Mucosa of descending colon (tissue), 3 donors: ENCODE measurements at places on chromosomes 3 and 15. TPM values are rescaled to one million over a fixed set of nuclear protein-coding genes. Genes with fewer than 3 reads are reported as not detected.

GRCh38 chr3:30691249-30691880, 85.0 kb downstream of the TGFBR2 start:
- no peak for DNase-seq

GRCh38 chr3:13217736-13218540, 144.7 kb upstream of the IQSEC1 start:
- DNase-seq = no peak

GRCh38 chr15:64877435-64877834, 34.3 kb upstream of the ANKDD1A start:
- DNase-seq = peak; percentile 58

DNA sequence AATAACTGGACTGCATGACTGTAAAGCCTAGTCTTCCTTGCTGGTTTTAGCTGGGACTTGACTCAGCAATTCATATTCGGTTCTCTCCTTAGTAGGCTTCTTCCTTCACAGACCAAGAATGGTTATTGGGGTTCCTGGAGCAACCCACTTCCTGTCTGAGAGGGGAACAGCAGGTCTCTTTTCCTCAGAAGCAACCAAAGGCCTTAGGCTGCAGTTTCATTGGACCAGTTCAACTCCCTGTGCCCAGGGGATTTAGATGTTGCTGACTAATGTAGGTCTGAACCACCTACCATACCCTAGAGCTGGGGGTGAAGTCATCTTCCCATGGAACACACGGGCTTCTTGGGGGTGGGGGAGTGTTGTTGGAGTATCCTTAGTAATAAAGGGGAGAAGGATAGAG, 84.0 kb upstream of the SKOR1 start:
- DNase-seq = no peak

GRCh38 chr3:180802837-180803236, 109.6 kb upstream of the FXR1 start:
- DNase-seq = no peak

GRCh38 chr3:53483821-53484220, 10.6 kb upstream of the CACNA1D start:
- DNase-seq = no peak

GRCh38 chr3:127929818-127930413, 14.9 kb downstream of the KBTBD12 start:
- DNase-seq = no peak

GRCh38 chr3:177124882-177125281, 72.4 kb downstream of the TBL1XR1 start:
- no peak for DNase-seq

DNA sequence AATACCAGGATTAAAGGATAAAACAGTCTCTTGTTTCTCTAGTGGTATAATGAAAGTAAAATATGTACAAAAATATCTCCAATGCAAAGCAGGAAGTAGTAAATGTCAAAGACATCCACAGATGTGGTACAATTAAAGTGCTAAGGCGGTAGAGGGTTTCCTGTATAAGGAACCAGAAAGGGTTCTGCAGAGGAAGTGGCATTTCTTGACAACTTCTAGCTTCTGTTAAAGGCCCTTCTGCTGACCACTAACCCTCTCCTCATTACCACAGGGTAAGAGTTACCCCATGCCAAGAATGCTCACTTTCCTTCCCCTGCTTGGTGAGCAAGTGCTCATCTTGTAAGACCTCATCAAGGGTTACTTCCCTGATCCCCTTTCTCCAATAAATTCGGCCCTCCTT, 883.6 kb upstream of the NR2F2 start:
- DNase-seq = no peak

GRCh38 chr3:186985661-186986364, 55.5 kb downstream of the ST6GAL1 start:
- no peak for DNase-seq

- no peak for DNase-seq
These were observed 34.3 kb downstream of the GOLIM4 start for GRCh38 chr3:168061332-168061996.

DNA sequence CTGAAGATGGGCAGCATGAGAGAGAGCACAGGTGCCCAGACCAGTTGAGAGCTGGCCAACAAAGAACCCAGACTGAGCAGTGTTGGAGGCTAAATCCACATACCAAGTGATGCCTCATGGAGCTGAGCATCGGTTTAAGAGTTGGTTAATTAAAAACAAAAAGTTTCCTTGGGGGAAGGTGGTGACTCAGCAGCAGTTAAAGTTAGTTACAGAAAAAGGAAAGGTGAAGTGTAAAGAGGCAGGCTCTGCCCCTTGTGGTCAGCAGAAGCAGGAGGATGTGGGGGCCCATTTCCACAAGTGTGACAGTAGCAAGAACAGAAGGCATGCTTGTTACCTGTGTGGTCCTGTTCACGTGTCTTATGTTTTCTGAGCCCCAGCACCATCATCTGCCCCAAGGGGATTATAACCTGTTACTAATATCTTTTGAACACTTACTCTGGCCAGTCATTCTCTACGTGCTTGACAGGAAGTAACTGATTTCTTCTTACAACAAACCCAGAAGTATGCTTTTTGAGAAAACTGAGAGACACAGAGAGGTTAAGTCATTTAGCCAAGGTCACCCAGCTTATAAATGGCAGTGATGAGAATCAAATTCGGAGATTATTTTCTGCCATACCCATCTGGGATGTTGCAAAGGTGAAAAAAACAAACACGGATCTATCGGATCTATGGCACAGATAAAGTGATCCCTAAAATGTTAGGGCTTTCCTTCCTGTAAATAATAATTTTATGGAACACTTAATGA, 91.0 kb downstream of the EPHB1 start:
- no peak for DNase-seq

GRCh38 chr3:39013289-39013688, 38.5 kb downstream of the SCN11A start:
- no peak for DNase-seq

GRCh38 chr3:36317915-36318314, 62.4 kb upstream of the STAC start:
- DNase-seq = no peak

- no peak for DNase-seq
These were observed 340.3 kb upstream of the RBMS3 start for GRCh38 chr3:28940530-28940929.

GRCh38 chr3:194527726-194528125, 40.9 kb upstream of the ATP13A3 start:
- DNase-seq = no peak

- DNase-seq = no peak
These were observed 18.8 kb downstream of the LRIG1 start for GRCh38 chr3:66482018-66482404.

DNA sequence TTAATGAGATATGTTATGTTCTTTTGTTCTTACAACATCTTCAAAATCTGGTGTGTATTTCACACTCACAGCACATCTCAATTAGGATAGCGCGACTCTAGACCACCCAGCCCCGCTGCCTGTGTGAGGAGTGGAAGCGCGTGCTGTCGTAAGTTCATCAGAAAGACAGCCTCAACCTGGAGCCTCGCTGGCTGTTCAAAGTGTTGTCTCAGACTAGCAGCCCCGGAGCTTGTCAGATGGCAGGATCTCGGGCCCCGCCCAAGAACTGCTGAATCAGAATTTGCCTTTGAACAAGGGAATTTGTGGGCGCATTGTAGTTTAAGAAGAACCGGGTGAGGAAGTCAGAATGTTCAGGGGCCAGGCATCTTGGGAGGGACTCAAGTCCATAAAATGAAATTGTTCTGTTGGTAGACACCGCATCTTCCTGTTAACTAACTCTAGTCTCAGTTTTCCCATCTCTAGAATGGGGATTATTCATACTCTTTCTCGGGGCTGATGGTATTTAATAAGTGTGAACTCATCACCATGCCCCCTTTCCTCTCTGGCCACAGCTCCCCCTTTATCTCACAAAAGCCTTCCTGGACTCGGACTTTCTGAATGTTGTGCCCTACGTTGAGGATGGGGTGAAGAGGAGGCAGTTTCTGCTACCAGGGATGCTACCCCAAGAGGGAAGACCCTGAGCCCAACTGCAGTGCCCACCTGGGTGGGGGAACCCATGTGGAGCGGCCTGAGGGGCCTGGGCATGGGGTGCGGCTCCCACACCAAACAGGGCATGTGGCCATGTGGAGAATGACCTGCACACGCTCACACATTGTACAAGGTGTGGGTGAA, 40.4 kb downstream of the BHLHE40 start:
- DNase-seq = peak; percentile 56

GRCh38 chr3:127616836-127617605, 12.0 kb upstream of the PODXL2 start:
- DNase-seq = no peak

GRCh38 chr15:80576519-80577090, 118.5 kb upstream of the ABHD17C start:
- no peak for DNase-seq

GRCh38 chr3:10546820-10547263, 41.5 kb upstream of the ATP2B2 start:
- no peak for DNase-seq

DNA sequence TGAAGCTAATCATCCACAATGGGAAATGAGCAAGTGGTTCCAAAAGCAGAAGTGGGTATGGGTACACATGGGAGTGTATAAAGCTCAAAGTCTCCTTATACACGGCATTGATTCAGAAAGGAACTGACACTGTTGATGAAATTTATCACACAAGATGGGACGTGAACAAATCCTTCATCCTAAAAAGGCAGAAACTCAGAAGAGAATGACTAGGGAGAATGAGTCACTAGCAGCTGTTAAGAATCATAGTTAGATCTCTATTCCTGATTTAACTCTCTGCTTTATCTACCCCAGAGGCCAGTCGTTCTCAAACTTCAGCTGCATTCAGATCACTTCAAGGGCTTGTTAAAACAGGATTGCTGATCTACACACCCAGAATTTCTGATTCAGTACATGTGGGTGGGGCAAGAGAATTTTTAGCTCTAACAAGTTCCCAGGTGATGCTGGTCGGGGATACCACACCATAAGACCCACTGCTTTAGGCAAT, 97.7 kb upstream of the PHLDB2 start:
- no peak for DNase-seq

DNA sequence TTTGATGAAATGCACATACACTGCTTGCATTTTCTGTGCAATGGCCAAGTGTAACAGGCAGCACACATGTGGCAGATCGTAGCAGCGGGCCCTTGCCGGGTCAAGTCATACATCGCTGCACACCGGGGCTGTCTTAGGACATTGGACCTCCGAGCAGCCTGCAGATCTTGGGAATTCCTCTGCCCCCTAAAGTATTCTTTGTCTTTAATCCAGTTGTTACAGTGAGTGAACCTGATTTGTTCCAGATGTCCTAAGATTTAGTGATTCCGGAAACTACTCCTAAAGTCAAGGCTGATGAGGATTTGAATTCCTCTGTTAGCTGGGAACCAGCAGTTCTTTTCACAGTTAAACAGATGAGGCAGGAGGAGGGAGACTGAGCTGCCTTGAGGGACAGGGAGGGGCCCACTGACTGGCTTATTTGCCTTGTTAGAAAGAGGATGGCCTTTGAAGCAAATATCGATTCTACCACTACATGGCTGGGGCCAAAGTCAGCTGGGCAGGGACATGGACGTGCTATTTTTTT, 190.7 kb upstream of the CTDSPL start:
- no peak for DNase-seq

DNA sequence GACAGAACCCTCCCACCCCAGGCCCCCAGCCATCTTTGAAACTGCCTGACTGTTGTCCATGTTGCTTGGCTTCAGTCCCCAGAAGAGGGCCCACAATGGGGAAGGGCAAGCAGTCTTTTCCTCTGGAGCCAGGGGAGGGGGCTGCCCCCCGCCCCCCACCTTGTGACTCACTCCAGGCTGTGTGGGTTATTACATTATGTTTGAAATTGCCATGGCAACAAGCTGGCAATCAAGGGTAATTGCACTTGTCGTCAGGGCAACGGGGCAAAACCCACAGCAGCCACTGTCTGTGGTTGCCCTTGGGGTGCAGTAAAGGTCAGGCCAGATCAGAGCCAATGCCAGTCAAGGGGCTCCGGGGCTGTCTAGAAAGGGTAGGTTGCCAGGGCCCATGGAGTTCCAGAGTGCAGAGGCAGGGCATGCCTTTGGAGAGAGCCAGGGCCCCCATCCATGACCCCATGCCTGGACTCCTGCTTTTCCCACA, 3.1 kb upstream of the CAMKV start:
- DNase-seq = no peak

DNA sequence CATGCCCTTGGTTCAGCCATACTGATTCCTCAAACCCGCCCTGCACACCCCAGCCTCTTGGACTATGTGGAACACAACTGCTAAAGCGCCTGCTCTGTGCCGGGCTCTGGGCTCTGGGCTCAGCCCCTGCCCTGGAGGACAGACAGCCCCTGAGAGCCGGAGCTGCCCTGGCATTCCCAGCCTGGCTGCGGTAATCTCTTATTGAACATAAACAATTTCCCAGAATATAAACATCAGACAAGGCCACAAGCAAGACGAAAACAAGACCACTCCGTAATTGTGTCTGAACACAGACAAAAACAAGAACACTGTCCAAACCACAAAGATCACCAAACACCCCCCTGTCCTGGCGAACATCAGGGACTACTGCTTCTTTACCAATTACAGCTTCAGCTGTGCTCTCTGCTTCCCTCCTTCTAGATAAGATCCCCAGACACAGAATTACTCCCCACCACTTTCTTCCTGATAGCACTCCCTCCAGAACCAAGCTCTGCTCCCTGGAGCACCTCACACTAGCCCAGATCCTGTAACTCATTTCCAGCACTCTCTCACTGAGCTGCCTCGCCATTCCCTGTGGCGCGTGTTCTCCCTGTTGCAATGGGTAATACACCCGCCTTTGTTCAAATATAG, 57.1 kb upstream of the TLE3 start:
- DNase-seq = no peak

DNA sequence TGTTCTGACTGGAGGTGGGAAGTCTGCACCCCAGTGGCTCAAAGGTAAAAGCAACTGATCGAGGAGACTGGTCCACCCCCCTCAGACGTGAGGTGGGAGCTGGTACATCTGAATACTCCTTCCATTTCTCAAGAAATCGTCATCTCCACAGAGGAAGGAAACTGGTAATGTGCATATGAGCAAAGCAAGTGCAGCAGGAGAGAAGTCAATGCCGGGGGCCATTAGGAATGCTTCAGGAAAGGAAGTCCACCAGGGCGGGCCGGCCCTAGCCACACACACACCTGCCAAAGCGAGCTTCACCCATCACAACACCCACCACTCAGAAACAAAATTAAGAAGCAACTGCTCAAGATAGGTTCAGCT, 8.5 kb downstream of the TBC1D2B start:
- no peak for DNase-seq

The ATP10A gene
- total RNA-seq = 2.4 TPM

The CCDC39 gene
- 0.09 TPM for total RNA-seq

The ATP8B4 gene
- 7.4 TPM for total RNA-seq

The LMOD3 gene
- total RNA-seq = not detected

The ZNF860 gene
- 0.63 TPM for total RNA-seq

The CXCR6 gene
- total RNA-seq = 1.7 TPM

The PLSCR4 gene
- 64.0 TPM for total RNA-seq

The NAA50 gene
- 95.9 TPM for total RNA-seq

The ISLR gene
- 4.9 TPM for total RNA-seq

The RHCG gene
- 0.98 TPM for total RNA-seq

The MCF2L2 gene
- total RNA-seq = 1.1 TPM

The ITIH3 gene
- 1.4 TPM for total RNA-seq

The LHFPL4 gene
- total RNA-seq = 0.14 TPM

The SCAANT1 gene
- total RNA-seq = not detected

The MAGEL2 gene
- 0.54 TPM for total RNA-seq

The MOBP gene
- 0.92 TPM for total RNA-seq
